ENCODE measurements at places on chromosomes 4 and X. TPM values are rescaled to one million over a fixed set of nuclear protein-coding genes. Genes with fewer than 3 reads are reported as not detected.

Gene SLC6A14
- total RNA-seq = not detected

Gene LANCL3
- not detected for total RNA-seq

Gene TEX11
- not detected for total RNA-seq

Gene TMEM31
- total RNA-seq = not detected

Gene AREG
- total RNA-seq = 0.51 TPM

Gene TRPC3
- not detected for total RNA-seq
